Smooth muscle cell of the pulmonary artery (primary cell): ENCODE measurements at places on chromosomes 6 and 20. TPM values are rescaled to one million over a fixed set of nuclear protein-coding genes. Genes with fewer than 3 reads are reported as not detected.

The EFCAB8 gene
- 0.33 TPM in 1 of 2 replicates, not detected in the other for total RNA-seq

The MAK gene
- total RNA-seq: not detected in 2 replicates

The GPR6 gene
- not detected in 2 replicates for total RNA-seq

The PLAGL2 gene
- total RNA-seq: 2.3 and 3.5 TPM in 2 replicates

The NOX3 gene
- not detected in 2 replicates for total RNA-seq

The DSP gene
- total RNA-seq: 11.4 and 13.2 TPM in 2 replicates

The SLPI gene
- 0.52 and 0.69 TPM in 2 replicates for total RNA-seq

The LY6G5C gene
- total RNA-seq: 0.26 and 0.85 TPM in 2 replicates

The SLC25A27 gene
- 5.0 and 7.0 TPM in 2 replicates for total RNA-seq

The SHLD1 gene
- 0.99 and 1.0 TPM in 2 replicates for total RNA-seq

The VSTM2L gene
- total RNA-seq: 2.1 and 2.5 TPM in 2 replicates

The AIF1 gene
- not detected in 2 replicates for total RNA-seq

The MEP1A gene
- not detected in 2 replicates for total RNA-seq

The BPIFB1 gene
- 0.07 TPM in 1 of 2 replicates, not detected in the other for total RNA-seq

The CRISP2 gene
- total RNA-seq: not detected in 2 replicates

The SLC32A1 gene
- not detected in 2 replicates for total RNA-seq

The NFYA gene
- 16.3 and 20.3 TPM in 2 replicates for total RNA-seq

The HCRTR2 gene
- total RNA-seq: not detected in 2 replicates

The POPDC3 gene
- total RNA-seq: 4.4 and 14.8 TPM in 2 replicates

The DDX27 gene
- 27.9 and 33.6 TPM in 2 replicates for total RNA-seq

The SIRPA gene
- 7.9 and 13.6 TPM in 2 replicates for total RNA-seq

The DTNBP1 gene
- total RNA-seq: 10.6 and 11.2 TPM in 2 replicates

The ARMC2 gene
- 2.5 and 2.9 TPM in 2 replicates for total RNA-seq

The PGC gene
- not detected in 2 replicates for total RNA-seq

The RNF217 gene
- total RNA-seq: 28.0 and 46.2 TPM in 2 replicates

The AVP gene
- total RNA-seq: not detected in 2 replicates

The HCK gene
- not detected in 2 replicates for total RNA-seq

The MYL9 gene
- 45.4 and 54.0 TPM in 2 replicates for total RNA-seq

The ALDH8A1 gene
- 0.72 and 1.8 TPM in 2 replicates for total RNA-seq

The MYH7B gene
- total RNA-seq: 0.13 and 0.20 TPM in 2 replicates

The CDSN gene
- total RNA-seq: not detected in 2 replicates

The SLC17A3 gene
- not detected in 2 replicates for total RNA-seq

The TFAP2D gene
- 0.46 TPM in 1 of 2 replicates, not detected in the other for total RNA-seq

The SSTR4 gene
- 0.07 TPM in 1 of 2 replicates, not detected in the other for total RNA-seq

The RIN2 gene
- total RNA-seq: 31.5 and 50.4 TPM in 2 replicates

The IMPG1 gene
- not detected in 2 replicates for total RNA-seq

The LAMP5 gene
- 0.69 and 3.6 TPM in 2 replicates for total RNA-seq

The HLA-DRA gene
- 0.07 and 5.2 TPM in 2 replicates for total RNA-seq

The TRIM10 gene
- not detected in 2 replicates for total RNA-seq

The RBBP9 gene
- total RNA-seq: 12.9 and 16.2 TPM in 2 replicates

The ANGPT4 gene
- total RNA-seq: not detected in 2 replicates

The EPB41L2 gene
- total RNA-seq: 60.3 and 140 TPM in 2 replicates

The FGD2 gene
- not detected in 2 replicates for total RNA-seq

The OOEP gene
- total RNA-seq: 0.13 and 0.30 TPM in 2 replicates
